ENCODE measurements at places on chromosomes 4 and X.

GRCh38 chr4:150078579-150079080, 385 bp downstream of the DCLK2 start:
- peak; percentile 68 for DNase-seq

DNA sequence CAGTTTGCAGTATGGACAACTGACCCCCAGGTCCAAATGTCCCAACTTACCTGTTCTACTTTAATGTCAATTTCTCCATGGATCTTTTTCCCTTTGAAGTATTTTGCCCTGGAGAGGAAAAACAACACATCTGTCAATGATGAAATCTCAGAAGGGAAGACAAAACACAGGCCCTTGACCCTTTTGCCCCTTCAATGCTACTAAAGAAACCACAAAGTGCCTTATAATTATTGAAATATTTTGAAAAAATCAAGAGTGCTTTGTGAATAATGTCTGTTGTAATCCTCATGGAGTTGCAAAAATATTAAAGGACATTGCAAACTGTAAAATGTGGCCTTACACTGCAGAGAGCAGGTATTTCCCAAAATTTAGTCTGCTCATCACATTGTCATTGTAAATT, 12.6 kb downstream of the SYN1 start:
- no peak for DNase-seq

DNA sequence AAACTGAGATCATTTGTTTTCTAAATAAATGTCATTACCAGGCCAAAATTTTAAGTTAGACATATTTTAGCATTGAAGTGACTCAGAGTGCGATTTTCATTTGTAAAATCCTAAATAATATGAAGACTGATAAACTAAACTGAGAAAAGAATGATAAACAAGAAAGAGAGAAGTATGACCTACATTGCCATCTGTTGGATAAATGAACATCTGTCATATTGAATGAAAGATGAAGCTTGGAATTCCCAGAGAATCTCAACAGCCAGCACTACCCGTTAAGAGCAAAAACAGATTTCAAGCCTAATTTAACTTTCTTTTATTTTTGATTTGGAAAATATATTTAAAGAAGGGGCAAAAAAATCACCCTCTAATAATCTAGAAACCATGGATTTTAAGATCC, 591.0 kb upstream of the ATOH1 start:
- DNase-seq: no peak

GRCh38 chr4:117771647-117772337, 262.5 kb upstream of the NDST3 start:
- DNase-seq: no peak

DNA sequence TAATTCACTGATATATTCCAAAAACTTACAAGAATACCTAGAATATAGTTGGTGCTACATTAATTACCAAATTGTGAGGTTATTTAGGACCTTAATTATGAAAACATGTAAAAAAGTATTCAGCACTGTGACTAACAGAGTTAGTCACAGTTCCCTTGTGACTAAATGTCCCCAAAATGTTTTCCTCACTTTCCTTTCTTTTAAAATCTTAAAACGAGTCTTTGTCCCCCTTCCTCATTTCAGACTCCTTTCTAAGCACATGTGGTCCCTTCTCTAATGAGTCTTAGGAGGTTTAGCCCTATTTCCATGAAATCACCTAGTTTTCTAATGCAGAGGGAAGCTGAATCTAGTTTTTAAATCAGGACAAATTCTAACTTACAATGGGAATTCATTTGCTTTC, 175.0 kb downstream of the PPP3CA start:
- DNase-seq: no peak

- no peak for DNase-seq
Measured at GRCh38 chr4:38948551-38948950, 80.9 kb downstream of the FAM114A1 start.

DNA sequence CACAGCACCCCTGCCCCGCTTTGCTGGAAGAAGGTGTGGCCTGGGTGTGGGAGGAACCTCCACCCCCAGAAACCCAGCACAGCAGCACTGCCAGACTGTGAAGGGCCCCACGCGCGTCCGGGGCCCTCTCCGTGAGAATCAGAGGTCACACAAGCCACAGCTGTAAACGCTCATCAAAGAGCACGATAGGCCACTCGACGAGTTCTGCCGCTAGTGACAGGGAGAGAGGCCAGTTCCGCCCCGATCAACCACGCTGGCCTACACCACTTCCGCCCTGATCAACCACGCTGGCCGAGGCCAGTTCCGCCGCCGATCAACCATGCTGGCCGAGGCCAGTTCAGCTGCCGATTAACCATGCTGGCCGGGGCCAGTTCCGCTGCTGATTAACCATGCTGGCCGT, 25.9 kb upstream of the ADRA2C start:
- DNase-seq: no peak

- DNase-seq: no peak
Measured at GRCh38 chr4:3735196-3735595, 31.0 kb upstream of the ADRA2C start.

Measured in nephron progenitor cell (in vitro differentiated cells).